NK-92 treated with Interleukin-12 subunit alpha and Interleukin-12 subunit beta, amount 100 ng/mL, for 24 hours (cell line): ENCODE measurements at places on chromosomes 11 and 22.

DNA sequence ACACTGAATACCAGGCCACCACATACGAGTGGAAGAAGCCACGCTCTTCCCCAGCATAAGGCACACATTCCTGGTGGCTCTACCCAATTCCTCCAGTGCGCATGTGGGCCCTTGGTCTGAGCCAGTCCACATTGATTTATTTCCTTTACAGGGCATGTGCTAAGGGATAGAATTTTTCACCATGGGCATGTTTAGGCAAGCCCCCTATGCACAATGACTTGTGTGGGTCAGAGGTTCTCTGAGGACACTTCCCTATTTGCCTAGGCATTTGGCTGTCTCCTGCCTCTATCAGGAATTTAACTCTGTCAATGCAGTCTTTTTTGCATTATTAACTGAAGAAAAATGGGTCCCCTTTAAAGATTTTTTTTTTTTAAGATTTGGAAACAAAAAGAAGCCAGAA lies 718.1 kb downstream of the NTM start:
- no peak for DNase-seq

GRCh38 chr22:28250036-28250695 lies 331.1 kb upstream of the PITPNB start:
- DNase-seq, result no peak

DNA sequence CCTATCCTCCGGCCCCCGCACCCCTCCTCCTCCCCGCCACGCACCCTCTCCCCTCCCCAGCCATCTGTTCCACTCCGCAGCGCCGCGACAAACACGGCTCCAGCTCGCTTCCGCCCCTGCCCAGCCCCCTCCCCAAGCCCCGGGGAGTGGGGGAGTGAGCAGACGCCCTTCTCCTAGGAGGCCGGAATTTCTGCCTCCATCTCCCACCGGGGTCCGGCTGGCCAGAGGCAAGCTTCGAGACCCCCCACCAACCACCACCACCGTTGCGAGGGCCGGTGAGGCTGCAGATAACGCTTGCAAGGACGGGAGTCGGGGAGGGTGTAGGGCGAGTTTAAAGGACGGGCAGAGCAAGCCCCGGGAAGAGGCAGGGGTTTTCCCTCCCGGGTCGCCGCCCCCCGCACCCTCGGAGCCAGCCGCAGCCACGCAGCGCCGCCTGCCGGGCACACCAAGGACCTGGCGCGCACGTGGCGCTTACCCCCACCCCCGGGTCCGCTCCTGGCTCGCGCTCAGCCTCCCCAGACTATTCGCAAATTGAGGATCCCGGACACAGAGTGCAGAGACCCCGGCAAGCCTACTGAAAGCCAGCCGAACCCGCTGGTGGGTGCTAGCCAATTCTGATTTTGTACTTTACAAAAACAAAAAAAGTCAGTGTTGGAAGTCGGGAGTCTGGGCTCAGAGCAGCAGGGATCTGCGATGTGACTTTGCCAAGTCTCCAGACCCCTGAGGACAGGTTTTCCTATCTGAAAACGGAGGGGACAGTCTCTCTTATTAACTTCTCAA lies 22.6 kb downstream of the RTN4RL2 start:
- no peak for DNase-seq

- no peak for DNase-seq
Observed at GRCh38 chr11:28526406-28526751, 418.2 kb downstream of the METTL15 start.

DNA sequence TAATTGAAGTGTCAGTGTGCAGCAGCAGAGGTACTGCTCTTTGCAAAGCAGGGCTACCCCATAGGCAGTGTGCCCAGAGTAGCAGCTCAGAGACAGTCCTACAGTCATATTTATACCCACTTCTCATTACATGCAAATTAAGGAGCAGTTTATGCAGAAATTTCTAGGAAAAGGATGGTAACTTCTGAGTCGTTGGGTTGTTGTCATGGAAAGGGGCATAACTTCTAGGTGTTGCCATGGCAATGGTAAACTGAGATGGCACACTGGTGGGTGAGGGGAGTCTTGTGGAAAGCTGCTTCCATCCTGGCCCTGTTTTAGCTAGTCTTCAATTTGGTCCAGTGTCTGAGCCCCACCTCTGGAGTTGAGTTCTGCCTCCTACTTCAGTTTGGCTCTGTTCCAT lies 77.4 kb downstream of the MN1 start:
- no peak for DNase-seq

DNA sequence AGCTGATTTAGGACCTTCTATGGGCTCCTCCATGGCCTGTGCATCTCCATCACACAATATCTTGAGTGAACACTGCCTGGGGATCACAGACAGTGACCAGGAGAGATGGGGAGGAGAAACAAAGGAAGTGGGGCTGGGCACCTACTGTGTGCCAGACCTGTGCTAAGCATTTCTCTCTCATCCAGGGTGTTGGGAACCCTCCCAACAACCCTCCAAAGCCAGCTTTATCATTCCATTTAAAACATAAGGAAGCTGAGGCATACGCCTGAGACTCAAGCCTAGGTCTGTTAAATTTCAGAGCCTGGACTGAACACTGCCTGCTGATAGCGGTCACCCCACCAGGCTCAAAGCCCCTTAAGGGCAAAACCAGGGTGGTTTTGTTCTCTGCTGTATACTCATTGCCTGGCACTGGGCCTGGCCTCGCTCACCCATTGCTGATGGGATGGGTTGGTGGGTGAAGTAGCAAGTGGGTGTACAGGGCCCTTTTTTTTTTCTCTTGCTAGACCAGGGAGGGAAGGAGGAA lies 130.1 kb downstream of the MN1 start:
- no peak for DNase-seq

DNA sequence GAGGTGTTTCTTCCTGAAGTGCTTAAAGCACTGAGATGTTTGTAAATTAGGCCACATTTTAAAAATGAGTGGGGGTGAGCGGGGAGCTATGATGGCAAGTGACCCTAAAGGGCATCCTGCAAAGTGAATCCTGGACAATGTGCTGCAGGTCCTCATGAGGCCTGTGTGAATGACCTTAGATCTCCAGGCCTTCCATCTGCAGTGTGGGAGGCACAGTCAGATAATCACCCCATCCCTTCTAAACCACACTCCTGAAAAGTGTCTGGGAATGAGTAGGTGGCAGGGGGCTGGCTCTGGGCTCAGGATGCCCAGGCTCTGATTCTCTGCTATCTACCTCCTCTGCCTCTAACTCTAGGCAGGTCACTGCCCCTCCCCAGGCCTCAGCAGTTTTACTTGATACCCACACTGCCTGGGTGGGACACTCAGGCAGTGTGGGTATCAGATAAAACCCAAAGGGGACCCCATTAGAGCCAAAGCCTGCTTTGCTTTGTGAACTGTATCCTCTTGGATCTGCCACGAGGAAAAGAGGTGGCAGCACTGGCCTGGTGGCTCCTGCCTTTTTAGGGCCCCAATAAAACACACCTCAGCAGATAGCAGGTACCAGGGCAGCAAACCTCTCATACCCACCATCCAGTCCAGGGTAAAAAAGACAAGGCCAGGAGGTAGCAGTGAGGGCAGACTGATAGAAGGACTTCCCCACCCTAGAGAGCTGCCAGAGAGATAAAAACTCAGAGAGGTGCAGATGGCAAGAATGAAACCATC lies 10.5 kb downstream of the STARD10 start:
- DNase-seq, result no peak

- DNase-seq, result no peak
Observed at GRCh38 chr22:33848251-33848650, 72.0 kb downstream of the LARGE1 start.

DNA sequence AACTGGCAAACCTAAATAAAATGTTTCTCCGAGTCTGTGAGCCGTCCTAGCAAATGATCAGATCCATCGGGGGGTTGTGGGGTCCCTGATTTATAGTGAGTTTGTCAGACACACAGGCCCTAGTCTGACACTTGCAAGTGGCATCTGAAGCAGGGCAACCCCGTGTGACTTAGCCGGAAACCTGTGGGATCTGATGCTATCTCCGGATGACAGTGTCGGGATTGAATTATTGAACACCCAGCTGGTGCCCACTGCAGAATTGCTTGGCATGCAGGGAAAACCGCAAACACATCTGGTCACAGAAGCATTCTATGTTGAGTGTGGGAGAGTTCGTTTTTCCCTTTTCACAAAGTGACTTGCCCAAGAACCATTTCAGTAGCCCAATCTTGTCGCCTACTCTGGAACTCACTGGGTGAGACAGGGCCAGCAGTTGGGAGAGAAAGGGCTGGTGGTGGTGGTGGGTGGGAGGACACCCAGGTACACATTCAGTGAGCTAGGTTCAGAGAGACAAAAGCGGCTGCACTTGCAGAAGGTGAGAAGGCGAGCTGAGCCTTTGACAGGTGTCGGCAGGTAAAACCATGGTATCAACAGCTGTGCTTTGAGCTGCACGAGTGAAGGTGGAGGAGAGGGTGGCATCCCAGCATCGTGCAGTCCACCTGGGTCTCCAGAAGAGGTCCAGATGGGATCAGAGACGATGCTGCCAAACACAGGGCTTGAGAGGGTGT lies 33.7 kb upstream of the B3GAT1 start:
- DNase-seq, result no peak

GRCh38 chr22:48103126-48103875 lies 1340.9 kb downstream of the TBC1D22A start:
- DNase-seq, result no peak

DNA sequence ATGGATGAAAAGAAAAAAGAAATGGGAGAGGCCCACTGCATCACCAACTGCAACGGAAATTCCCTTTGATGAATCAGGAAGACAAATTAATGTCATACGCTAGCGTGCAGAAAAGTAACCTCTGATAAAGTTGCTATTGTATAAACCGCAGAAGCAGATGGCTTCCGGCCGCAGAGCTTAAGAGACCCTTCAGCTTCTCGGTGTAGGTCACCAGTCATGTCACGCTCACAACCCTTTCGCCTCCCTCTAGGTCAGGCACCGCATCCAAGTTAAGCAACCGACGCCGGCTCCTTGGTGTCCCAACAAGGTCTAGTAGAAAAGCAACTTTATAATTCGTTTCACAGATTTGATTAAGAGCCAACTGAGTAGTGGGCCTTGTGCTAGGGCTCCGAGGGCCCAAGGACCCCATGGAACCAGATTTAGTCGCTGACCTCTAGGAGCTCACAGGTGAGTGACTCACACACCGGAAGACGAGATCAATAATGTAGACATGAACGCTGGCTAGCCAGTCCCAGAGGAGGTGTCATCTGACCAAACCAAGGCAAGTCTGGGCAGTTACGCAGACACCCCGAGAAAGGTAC lies 1.2 kb upstream of the ZFP91 start:
- peak; percentile 88 for DNase-seq

- DNase-seq, result no peak
Observed at GRCh38 chr11:35235936-35236666, 97.1 kb downstream of the CD44 start.

DNA sequence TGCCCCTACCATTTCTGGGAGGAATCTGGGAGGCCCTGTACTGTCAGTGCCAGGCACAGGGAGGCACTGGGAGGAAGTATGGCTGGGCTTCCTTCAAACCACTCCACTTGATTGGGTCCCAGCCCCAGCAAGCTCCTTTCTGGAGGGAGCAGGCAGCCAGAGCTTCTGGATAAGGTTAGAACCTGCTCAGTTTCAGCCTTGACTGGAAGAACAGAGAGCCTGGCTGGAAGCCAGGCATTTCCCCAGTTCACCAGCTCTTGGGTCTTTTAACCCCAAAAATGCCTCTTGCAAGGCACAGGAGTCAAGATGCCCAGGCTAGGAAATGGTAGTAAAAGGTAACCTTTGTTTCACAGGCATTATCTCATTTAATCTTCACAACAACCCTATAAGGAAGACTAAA lies 9.0 kb upstream of the KCTD14 start:
- DNase-seq, result no peak

DNA sequence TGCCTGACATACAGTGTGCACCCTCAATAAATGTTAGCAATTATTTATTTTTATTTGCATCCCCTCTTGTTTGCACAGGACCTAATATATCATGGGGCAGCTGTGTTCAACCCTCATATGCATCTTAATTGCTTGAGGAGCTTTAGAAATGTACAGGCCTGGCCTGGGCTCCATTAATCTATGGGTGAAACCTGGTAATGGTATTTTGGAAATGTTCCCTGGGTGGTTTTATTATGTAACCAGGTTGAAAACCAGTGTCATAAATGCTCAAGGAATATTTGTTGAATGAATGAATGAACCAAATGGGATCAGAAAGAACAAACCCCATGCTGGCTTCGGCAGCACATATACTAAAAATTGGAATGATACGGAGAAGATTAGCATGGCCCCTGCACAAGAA lies 84.0 kb upstream of the PICALM start:
- no peak for DNase-seq

DNA sequence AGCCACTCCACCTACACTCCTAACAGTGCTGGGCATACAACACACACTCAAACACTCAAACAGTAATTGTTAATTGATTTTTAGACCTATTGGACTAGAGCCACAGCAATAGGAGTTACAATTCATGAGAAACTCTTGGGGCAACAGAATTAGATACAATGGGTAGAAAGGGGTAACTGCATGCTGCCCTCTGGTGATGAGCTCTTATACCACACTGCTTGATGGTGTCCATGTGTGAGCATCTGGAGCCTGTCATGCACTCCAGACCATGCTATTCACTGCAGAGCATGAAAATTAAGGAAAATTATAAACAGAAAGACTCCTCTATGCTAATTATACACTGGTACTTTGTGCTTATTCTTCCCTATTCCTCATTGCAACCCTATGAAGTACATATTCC lies 975.5 kb upstream of the CCDC90B start:
- DNase-seq, result no peak

DNA sequence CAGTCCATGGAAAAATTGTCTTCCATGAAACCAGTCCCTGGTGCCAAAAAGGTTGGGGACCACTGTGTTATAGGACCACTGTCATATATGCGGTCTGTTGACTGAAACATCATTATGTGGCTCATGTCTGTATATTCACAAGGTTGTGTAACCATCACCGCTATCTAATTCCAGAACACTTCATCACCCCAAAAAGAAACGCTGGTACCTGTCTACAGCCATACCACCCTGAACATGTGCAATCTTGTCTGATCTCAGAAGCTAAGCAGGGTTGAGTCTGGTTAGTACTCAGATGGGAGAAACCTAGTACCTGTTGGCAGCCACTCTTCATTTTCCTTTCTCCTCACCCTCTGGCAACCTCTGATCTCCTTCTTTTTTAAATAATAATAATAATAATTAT lies 12.9 kb upstream of the PIK3IP1 start:
- no peak for DNase-seq

- DNase-seq, result no peak
Observed at GRCh38 chr11:132590986-132591385, 941.3 kb downstream of the OPCML start.
